ENCODE measurements at places on chromosomes 2 and 18. TPM values are rescaled to one million over a fixed set of nuclear protein-coding genes. Genes with fewer than 3 reads are reported as not detected.

DNA sequence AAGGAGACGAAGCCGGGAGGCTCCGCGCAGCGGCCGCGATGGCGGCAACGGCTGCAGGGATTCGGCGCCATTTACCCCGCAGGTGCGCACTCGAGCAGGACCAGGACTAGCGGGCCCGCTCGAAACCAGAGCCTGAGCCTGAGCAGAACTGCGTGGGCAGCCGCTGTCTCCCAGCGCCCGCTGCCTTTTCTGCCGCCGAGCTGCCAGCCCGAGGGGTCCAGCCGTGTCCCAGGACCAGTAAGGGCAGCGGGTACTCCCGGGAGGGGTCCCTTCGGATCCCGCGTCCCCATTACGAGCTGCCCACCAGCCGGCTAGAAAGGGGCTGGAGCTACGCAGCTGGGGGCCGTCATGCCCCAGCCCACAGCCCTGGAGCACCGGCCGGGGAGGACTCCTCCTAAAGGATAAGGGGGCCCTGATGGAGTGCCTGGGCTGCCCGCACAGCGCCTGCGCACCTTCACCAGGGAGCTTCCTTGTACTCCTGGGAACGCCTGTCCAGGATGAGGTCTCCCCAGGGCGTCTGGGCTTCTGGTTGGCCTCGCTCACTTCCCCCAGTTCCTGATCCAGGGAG is 9.9 kb downstream of the ALPP start:
- DNase-seq = no peak

DNA sequence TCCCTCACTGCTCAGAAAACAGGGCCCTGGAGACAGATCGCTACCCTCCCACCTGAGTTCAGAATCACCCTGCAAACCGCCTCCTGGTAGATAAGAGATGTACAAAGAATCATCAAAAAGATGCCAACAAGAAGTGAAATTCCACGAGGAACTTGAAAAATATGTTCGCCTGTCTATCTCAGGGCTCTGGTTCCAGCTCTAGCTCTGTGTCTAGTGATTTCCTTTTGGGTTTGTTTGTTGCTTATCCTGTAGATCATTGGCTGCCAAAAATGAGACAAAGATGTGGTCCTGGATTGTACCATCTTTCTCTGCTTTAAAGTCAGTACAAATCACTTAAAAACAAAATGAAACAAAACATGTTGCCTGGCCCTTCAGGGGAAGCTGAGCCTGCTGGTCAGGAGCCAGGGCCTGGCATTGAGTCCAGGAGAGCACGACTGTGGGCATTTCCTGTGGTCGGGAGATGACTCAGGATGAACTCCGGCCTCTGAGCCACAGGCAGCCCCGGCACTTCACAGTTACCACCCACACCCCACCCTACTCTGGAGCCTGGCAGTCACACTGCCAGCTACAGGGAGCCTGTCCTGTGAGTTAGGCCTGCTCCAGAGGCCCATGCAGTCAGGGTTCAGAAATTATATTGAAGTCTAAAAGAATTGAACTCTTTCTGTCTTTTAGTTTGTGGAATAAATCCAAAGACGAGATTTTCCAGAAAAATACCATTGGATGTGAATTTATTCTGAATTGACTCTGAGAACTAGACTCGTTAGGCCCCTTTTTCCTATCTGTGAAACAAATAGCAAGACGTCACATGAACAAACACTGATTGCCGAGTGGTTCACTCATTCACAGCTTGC is 8.0 kb upstream of the ITGB6 start:
- peak; percentile 47 for DNase-seq

DNA sequence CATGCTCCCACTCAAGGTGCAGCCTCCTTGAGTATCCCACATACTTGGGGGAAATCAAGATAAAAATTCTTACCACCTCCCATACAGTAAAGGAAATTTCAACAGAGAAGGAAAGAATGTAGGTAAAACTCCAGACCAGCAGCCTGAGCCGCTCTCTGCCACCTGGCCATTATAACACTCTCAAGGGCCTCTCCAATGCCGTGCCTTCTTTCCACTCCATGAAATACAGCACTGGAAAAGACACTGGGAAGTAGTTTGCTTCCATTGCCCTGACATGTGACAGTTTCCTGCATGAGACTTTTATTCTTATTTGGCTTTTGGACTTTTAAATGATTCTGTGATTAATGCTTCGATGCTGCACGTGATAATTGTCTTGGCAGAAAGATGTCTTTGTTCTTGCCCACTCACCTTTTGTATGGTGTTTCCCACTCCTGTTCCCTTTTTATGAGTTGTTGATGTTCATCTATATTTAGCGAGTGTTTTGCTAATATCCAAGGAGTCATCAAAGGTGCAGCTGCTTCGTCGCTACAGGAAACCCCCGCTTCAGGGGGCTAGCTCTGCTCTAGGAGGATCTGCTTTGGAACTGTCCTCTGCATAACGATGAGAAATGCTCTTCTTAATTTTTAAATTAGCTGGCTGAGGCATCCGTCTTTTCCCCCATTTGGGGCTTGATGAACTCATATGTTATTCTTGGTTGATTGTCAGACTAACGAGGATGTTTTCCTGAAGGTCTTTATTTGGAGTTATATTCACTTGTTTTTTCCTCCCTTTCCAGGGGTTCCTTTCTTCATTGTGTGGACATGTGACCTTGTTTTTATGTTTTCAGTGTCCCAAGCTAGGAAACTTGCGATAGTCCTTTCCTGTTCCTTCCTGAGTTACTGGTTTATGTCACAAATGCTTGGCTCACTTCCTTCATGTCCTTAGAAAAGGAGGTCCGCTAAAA is 179.4 kb downstream of the TXNL1 start:
- DNase-seq = no peak

GRCh38 chr2:168874368-168875054 is 15.7 kb downstream of the SPC25 start:
- no peak for DNase-seq

DNA sequence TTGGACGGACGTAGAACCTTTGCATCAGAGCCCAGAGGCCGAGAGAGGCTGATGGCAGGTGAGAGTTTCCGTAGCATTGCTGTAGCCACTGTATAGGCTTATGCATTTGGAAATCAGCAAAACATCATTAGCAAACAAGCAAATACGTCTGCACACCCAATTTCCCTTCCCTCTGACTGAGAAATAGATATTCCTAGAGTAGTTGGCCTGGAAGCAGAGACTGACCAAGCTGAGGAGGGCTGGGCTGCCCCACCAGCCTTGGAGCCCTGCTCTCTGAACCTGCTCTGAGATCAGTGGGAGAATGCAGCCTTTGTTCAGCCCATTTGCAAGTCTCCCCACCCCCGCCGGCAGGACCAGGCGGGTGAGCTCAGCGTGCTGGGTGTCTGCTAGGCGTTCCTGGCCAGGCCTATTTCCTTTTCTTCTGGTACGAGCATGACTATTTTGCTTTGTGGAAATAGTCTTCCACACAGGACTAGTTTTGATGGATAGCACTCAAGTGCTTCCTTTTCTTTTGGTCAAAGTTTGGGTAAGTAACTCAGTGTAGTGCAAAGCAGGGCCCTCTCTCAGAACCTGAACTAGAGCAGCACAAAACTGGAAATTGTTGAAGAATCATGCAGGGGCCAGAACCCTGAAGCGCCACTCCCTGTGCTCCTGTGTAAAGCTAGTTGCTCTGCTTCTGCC is 21.9 kb upstream of the RNF149 start:
- no peak for DNase-seq

DNA sequence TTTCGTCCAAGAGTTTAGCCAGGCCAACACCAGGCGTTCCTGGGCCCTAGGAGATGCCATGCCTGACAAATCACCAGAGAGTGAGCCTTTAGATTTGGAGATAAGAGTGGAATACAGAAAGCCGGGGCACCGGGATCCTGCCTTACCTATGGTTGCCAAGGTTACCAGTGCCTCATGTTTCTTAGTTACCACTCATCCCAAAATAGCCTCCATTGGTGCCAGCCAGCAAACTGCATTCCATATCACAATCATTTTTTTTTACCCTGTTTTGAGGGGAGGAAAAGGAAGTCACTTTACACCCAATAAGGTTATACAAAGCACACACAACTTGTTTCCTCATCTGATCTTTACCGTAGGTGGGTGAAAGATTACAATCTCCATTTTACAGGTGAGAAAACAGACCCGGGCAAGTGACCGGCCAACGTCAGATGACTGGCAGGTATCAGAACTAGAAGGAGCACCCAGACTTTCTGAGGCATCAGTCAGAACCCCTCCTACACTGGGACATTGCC is 48.3 kb upstream of the PDIA6 start:
- no peak for DNase-seq

GRCh38 chr18:46276748-46277147 is 172.6 kb downstream of the HAUS1 start:
- no peak for DNase-seq

- DNase-seq = no peak
Observed at GRCh38 chr18:48361801-48362200, 47.4 kb downstream of the ZBTB7C start.

The DAPL1 gene
- not detected for total RNA-seq

The CLEC4F gene
- not detected for total RNA-seq

The NGEF gene
- 2.0 TPM for total RNA-seq

The IHH gene
- total RNA-seq = 9.6 TPM

The DNAJC5G gene
- total RNA-seq = 16.1 TPM
